ENCODE measurements at places on chromosomes 4 and X.

DNA sequence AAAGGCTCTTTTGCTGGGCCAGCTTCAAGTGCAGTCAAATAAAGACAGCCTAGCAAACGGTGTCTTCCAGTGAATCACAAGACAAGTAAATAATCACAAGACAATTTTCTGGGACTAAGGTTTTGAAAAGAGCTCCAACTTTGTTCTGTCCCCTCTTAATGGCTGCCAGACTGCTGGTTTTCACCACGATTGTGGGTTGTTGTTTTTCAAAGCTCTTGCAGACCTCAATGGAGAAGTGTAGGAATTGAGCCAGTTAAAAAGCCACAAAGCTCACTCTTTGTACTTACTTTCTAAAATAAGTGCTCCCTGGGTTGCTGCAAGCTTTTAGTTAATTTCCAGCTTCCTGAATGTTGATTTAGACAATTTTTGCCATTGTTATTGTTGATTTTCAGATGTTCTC, 405.8 kb upstream of the HTR2C start:
- no peak for DNase-seq

- DNase-seq: no peak
Observed at GRCh38 chr4:75599647-75600046, 30.7 kb downstream of the CDKL2 start.

GRCh38 chr4:79395841-79396240, 12.2 kb downstream of the GK2 start:
- DNase-seq: no peak

GRCh38 chrX:40933706-40934425, 151.4 kb upstream of the USP9X start:
- peak; percentile 59 for DNase-seq

- no peak for DNase-seq
Observed at GRCh38 chrX:13685126-13685763, 3.7 kb upstream of the RAB9A start.

DNA sequence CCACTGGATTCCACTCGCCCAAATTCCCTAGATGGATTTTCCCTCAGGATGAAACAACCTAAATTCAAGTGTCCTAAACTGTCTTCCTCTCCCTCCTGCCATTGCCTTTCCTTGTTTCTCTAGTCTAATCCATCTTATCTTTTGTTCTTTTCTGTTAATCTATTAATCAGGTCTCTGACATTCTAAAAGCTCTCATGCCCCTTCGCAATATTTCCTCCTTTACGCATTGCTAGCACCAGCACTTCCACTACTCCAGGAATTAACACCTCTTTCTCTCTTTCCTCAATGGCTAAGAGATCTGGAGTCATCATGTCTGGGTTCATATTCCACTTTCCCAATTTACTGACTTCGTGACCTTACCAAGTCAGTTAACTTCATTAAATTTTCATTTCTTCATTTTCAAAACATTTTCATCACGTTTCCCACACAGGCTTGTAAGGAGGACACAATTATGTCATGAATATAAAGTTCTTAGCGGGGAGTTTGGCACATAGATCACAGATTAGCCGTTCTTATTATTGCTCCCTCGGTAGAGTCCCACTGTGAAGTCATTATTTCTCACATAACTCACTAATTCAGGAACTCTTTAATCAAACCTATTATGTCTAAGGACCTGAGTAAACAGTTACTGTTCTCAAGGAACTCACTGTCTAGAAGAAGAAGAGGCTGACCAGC, 45.3 kb downstream of the FAT4 start:
- DNase-seq: no peak

DNA sequence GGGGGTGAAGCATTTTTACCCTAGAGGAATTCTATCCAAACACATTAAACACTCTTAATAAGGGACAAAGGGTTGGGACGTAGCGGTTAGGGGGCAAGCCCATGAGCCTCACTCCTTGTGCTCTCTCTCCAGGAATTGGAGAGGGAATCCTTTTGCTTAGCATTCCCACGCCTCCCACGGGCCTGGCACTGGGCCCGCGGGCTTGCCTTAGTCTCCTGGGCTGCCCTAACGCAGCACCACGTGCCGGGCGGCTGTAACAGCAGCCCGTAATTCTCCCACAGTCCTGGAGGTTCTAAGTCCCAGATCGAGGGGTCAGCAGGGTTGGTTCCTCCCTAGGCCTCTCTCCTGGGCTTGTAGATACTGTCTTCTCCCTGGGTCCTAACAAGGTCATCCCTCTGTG, 67.5 kb downstream of the TBL1X start:
- DNase-seq: no peak

- no peak for DNase-seq
Observed at GRCh38 chr4:34964613-34965012, 1279.7 kb downstream of the ARAP2 start.

- no peak for DNase-seq
Observed at GRCh38 chrX:103151799-103152198, 58.9 kb upstream of the NXF3 start.

GRCh38 chr4:46016306-46016705, 107.5 kb downstream of the GABRG1 start:
- DNase-seq: no peak

- no peak for DNase-seq
Observed at GRCh38 chrX:43551590-43551989, 104.5 kb upstream of the MAOA start.

DNA sequence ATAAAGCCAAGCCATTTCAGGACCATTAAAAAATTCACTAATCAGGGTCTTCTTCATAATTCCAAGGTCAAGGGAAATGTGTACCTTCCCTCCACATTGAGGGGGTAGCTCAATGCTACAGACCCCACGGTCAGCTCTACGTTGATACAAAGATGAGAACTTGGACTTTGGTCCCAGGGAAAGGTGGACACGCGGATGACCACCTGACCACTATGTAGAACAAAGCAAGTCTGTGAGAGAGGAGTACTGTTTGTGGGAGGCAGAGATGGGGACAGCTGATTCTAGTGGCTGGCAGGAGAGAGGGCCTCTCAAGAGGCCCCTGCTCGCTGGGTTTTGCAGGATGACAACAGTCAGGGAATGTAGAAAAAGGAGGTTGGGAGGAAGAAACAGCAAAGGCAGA, 58.0 kb downstream of the SLC2A9 start:
- no peak for DNase-seq

GRCh38 chr4:4837316-4837715, 22.1 kb upstream of the MSX1 start:
- no peak for DNase-seq

DNA sequence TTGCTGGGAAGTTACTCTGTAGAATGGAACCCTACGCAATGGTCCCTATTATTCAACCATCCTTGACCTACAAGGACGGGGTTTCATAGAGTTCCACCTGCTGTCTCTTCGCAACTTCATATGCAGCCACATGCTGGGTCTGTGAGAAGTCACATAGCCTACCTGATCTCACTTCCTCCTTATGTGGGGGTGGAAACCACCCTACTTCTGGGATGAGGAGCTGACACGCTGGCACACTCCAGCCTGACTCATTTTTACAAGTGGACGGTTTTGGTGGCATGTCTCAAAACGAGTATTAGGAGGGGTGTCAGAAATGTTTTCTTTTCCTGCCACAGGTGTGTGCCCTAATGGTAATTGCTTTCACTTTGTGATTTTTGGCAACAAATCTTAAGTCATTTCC, 36.8 kb upstream of the ARSD start:
- no peak for DNase-seq

GRCh38 chr4:128393101-128393704, 105.6 kb upstream of the PGRMC2 start:
- no peak for DNase-seq

GRCh38 chr4:10741961-10742699, 57.6 kb upstream of the CLNK start:
- no peak for DNase-seq

DNA sequence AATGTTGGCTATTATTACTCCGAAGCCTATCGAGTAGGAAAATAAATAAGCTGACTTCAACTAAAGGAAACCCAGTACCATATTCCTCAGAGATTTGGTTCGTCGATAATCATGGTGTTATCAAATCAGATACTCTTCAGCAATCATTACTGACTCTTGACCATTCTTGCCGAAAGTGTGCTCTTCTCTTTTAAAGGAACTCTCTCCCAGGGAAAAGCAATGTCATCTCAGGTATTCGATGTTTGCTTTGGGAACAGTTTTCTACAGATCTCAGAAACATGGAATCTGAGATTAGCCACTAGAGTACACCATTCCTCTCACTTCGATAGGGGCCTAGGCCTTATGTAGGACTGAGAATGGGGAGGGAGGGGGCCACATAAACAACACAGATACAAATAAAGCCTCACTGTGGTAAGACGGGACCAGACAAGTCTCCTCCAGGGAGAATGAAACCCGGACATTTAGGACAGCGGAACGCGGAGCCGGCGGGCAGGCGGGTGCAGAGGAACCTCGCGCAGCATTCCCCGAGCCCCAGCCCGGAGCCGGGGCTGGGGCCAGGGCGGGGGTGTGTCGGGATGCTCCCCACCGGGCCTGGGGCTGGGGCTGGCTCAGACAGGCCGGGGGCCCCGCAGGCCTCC, 581 bp downstream of the DNAJB14 start:
- DNase-seq: no peak

DNA sequence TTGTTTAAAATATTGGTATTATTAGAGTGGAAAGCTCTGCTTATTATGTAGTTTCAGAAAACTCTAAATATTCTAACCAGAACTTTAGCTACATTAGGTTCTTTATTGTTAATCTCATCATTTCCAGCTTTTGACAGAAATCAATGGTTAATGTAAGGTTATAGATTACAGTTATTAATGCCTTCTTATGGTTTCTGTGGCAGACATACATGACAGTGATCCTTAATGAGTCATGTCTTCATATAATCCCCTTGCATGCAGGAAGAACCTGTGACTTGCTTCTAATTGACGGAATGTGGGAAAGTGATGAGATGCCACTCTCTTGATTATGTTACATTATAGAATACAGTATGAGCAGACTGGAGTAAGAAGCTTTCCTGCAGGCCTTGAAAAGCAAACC, 23.5 kb downstream of the KLHL8 start:
- no peak for DNase-seq

GRCh38 chr4:4383085-4383484, 3.8 kb upstream of the NSG1 start:
- DNase-seq: no peak

DNA sequence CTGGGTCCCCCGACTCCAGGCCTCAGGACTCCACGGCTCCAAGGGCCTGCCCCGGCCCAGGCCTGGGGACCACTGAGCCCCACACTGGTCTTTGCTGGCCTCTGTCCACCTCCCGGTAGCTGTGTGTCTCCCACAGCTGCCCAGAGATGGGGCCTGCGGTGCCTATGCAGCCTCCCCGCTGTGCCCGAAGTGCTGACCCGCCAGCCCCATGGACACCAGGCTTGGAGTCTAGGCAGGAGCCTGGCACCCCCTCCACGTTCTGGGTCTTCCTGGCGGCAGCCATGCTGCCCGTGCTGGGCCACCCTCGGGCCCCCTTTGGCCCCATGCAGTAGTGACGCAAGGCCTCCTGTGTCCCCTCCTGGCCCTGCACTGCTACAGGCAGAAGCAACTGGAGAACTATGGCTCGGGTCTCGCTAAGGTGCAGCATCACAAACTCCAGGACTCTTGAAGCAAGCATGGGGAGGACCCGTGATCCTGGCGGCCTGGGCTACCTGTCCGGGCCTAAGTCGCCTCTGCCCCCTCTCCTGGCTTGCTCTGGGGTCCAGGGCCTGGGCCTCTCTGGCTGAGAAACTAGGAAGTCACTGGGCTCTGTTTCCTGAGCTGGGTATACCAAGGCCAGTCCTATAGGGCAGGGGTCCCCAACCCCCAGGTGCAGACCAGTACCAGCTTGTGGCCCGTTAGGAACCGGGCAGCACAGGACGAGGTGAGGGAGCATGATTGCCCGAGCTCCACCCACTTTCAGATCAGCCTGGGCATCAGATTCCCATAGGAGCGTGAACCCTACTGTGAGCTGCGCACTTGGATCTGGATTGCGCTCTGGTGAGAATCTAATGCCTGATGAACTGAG, 917 bp downstream of the MYL5 start:
- no peak for DNase-seq

Data from right forelimb (tissue), 1 donor.